ENCODE measurements at places on chromosomes 1 and 21.
A peak's percentile ranks its signal among the peaks of the same experiment; 100 is the strongest.

DNA sequence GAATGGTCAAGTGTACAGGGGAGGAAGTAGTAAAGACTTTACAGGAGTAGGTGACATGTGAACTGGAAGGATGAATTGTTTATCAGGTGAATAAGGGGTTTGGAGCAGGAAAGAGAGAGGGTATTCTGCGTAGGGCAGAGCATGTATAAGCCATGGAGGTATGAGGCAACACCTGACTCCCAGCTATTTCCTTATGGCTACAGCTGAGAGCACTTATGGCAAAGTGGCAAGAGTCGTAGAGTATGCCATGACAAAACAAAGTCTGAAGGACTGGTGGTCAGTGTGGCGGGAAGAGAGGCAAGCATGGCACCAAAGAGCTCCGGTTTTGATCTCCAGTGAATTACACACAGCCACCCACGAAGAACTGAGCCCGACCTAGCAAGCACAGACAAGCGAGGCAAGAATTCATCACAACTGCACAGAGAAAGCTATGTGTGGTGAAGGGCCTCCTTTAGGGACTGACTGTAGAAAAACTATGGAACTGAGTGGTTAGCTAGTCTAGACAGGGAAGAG lies 9.0 kb upstream of the ELOVL1 start:
- no peak for DNase-seq

DNA sequence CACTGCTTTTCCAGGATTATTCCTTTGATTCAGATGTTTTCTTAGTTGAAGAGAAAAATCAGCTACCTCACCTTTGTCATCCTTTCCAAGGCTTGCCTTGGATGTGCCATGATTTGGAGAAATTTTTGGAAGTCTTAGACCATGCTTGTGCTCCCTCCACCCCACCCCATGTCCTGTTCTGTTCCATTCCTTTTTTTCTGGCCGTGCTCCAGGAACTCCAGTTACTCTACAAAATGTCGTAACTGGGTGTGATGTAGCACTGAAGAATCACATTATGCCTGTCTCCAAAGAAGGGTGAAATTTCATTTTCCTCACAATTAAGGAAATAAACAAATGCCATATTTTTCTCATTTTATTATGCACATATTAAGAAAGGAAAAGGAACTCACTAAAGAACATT lies 217.8 kb upstream of the ZRANB2 start:
- DNase-seq: no peak

DNA sequence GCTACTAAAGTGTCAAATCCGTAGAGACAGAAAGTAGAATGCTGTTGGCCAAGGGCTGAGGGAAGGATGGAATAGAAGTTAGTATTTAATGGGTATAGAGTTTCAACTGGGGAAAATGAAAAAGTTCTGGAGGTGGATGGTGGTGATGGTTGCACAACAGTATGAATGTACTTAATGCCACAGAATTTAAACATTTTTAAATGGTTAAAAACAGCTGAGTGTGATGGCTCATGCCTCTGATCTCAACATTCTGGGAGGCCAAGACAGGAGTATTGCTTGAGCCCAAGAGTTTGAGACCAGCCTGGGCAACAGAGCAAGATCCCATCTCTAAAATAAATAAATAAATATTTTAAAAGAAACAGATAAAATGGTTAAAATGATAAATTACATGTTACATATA lies 44.5 kb downstream of the PIK3R3 start:
- no peak for DNase-seq

GRCh38 chr1:46081619-46082018 lies 50.8 kb downstream of the PIK3R3 start:
- no peak for DNase-seq

- DNase-seq: no peak
Measured at GRCh38 chr1:110783292-110783918, 89.5 kb upstream of the CD53 start.

GRCh38 chr1:99250728-99251127 lies 13.6 kb upstream of the PLPPR4 start:
- no peak for DNase-seq

DNA sequence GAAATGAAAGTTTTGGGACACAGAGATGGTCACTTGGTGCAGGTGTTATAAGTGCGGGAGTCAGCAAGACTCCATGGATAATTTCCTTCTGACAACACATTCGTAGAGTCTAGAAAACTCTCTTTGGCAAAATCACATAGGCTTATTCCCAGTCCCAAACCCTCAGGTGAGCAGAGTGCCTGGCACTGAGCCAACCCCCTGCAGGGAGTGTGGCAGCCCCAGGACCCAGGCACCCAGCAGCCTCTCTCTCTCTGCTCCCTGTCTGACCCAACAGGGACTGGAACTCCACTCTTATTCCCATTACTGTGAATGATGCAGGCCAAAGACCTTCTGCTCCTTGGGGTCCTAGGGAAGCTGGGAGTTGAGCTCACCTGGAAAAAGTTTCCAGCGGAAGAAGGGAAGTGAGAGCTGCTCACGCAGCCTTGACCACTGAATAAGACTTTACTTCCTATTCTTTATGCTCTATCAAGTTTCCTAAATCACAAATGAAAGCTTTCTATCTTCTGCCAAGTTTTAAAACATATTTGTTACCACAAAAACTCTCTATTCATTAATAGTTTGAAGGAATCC lies 132.6 kb upstream of the ETV3 start:
- DNase-seq: no peak

GRCh38 chr1:201773764-201774163 lies 55.2 kb upstream of the IPO9 start:
- no peak for DNase-seq

DNA sequence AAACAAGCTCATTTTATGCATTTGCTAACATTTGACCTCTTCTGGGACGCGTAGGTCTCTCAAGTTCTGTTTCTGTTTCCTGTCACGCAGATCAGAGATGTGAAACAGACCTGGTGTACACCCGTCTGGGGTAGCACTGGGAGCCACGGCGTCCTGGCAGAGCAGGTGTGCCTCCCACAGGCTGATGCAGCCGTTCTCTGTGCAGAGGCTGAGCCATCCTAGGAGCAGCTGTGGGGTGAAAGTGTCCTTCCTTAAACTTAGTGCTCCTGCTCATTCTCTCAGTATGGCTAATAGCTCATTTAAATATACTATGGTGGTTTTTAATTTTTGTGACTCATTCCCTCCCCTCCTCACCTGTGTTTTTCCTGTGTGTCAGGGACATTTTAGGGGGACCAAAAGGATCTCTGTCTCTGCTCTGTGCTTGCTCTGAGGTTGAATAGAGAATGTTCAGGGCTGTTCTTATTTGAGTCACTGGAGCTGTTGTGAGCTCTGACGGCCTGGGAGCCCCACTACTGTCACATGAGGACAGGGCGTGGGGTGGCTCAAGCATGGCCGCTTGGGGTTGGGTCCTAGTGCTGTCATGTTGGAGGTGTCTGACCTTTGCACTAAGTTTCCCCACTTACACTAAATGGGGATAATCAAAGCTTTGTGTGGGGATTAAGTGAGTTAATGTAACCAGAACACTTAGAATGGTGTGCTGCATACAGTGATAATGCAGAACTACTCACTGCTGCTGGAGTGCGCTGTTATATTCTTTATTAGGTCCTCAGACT lies 43.0 kb downstream of the GALNT2 start:
- no peak for DNase-seq

- peak; percentile 61 for DNase-seq
Measured at GRCh38 chr21:31895077-31895835, 22.4 kb downstream of the HUNK start.

GRCh38 chr1:1627261-1627828 lies 4.6 kb upstream of the MMP23B start:
- peak; percentile 38 for DNase-seq

GRCh38 chr1:112172294-112172882 lies 182.9 kb upstream of the KCND3 start:
- peak; percentile 41 for DNase-seq

- no peak for DNase-seq
Measured at GRCh38 chr1:228059634-228060457, 22.7 kb upstream of the ARF1 start.

DNA sequence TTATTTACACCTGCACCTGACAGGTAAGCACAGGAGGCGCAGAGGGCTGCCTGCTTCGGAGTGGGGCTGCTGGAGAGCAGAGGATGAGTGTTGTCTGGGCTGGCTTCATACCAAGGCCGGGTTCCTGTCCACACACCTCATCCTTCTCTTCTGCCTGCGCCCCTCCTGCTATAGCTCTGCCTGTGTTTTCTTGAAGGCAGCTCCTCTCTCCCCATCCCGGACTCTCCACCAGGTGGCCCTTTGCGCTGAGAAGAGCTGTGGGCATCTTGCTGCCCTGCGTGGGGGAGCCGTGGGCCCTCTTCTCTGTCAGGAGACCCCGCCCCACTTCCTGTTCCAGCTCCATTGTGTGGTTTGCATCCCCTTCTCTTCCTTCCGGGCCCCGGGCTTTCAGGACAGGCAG lies 35.0 kb downstream of the ARHGEF10L start:
- no peak for DNase-seq

DNA sequence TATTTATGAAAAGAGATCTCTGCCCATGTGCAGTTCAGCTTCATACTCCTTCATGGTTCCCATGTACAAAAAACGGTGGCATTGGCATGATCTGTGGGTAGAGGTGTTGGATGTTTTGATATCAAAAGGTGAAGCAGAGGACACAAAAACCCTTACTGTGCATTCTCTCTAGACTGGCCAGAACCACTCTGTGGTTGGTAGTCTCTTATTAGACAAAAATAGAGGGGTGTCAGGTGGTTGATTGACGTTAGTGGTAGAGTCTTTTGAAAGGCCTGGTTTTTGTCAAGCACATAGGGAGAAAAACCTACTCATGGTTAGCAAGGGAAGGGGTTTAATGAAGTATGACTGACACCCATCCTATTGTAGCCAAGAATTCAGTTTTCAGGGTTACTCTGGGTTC lies 400.0 kb upstream of the TMPRSS15 start:
- DNase-seq: no peak

- no peak for DNase-seq
Measured at GRCh38 chr1:164033782-164034181, 525.2 kb upstream of the PBX1 start.

DNA sequence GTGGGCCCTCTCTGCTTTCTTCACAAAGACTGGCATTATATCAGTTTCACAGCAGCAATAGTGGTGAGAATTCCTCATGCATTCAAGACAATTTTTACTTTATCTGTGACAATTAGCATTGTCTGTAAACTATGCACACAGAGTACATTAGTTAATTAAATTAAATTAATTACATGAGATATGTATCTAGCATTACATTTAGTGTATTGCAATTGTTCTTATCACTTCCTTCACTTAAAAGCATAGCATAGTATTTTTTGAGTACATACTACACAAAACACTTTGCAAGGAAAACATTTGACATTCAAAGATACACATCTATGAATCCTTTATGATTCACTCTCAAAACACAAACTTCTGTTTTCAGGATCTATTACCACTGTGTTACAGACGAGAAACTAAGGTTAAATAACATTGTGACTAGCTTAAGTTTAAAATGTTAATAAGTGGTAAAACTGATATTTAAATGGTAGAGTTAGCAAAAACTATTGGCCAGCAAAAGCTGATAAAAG lies 1542.6 kb downstream of the PLA2G4A start:
- no peak for DNase-seq

DNA sequence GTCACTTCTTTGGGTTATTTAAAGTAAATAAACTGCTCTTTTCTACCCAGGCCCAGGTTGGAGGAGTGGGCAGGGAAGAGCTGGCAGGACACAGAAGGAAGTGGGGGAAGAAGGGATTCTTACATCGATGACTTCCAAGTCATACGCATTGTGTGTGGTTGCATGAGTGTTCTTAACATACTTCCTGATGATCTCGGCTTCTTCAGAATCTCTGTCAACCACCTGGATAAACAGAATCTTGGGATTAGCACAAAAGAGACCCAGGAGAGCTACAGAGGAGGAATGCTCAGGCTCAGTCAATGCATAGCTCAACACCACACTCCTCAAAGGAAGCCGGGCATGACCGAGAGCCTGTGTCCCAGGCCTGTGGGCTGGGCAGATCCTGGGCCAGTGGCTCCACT lies 42.1 kb downstream of the PARP1 start:
- no peak for DNase-seq

DNA sequence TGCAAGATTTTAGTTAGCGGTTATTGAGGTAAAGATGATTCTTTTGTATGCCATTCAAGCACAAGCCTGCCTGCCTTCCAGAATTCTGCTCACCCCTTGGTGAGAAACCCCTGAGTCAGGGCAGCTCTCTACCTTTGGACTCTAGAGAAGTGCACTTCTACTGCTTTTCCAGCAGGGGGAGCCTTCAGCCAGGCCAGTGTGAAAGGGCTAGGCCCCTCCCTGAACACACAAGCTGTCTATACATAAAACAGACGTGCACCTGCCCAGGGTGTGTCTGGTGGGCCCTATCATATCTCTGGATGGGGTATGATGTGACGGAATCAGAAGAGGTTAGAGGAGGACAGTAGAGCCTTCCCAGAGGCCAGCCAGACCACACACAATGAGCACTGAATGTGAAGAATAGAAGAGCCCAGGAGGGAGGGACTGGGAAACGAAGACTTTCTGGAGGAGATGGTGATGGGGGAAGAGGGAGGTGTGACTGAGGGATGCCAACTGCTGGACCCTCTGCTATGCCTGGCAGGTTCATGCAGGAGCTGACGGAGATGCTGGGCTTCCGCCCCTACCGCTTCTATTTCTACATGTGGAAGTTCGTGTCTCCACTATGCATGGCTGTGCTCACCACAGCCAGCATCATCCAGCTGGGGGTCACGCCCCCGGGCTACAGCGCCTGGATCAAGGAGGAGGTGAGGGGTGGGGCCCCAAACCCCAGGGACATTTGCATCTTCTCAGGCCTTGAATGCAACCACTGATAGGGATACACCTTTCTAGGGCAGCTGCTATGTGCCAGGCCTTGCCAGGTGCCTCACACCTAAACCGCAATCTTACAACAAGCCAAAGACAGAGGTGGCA lies 13.0 kb upstream of the KCNC4 start:
- DNase-seq: no peak

DNA sequence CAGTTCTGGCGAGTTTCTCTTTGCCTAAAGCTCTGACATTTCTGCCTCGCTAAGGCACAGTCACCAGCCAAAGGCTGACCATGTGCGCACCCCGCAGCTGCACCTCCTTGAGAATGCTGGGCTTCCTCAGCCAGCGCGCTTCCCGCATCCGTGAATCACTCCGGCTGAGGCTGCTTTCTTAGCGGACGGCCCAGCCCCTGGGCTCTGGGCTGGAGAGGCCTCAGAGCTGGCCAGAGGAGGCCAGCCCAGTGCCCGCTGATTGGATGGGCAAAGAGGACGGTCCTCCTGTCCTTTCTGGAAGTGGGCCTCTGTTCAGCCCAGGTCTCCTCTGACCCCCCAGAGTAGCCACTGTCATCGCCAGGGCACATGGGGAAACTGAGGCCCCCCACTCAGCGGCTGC lies 56.1 kb downstream of the PRDM16 start:
- no peak for DNase-seq

DNA sequence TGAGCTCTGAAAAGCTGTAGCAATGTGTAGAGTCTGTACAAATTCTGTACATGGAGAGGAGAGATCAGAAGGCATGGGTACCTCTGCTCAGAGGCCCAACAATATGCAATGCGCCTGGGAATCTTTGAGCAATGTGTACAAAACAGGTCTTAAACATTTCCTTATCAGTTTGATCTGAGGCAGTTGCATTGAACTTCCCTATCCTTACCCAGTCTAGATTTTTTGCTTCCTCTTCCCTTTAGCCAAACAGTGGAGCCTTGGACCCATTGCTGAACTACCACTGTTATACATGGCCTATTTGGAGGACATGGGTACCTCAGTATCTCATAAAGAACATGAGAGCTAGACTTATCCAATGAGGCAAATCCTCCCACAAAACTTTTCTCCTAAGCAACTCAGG lies 12.6 kb upstream of the MNDA start:
- DNase-seq: no peak

- no peak for DNase-seq
Measured at GRCh38 chr1:204154568-204155255, 2.9 kb upstream of the ETNK2 start.

Data from right hindlimb (tissue), 1 donor.